NCI-H1436 (cell line): ENCODE measurements at places on chromosomes 16 and 17.

DNA sequence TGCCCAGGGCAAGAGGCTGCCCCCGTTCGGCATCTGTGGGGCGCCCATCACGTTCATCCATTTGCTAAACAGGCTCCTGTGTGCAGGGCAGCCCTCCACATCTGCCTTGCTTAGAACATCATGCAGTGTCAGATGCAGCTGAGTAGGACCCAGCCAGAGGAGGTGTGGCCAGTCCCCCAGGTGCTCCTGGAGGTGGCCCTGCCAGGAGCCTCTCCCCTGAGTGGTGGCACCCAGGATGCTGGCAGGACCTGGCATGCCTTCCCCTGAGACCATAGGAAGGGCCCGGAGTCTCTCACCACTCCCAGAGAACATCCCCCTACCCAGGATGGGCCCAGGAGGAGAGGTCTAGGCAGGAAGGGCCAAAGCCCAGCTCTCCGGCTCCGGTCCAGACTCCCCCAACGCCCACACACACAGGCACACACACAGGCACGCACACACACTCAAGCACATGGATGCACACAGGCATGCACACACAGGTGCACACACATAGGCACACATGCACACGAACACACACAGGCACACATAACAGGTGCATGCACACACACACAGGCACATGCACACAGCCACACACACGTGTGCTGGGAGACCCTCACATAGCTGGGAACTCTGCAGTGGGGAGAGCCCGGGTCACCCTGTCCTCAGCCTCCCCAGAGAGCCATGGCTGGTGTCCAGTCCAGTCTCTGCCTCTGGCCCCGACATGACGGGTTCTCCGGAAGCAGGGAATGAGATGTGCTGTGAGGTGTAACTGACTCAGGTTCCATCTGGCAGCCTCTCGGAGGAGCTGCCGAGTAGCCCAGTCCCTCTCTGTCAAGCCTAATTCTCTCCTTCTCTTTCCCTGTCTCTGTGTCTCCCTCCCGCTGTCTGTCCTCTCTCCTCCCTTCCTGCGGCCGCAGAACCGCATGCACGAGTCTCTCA, 74.6 kb downstream of the AMFR start:
- no peak for DNase-seq

GRCh38 chr16:31083556-31083955, 5.2 kb downstream of the PRSS53 start:
- no peak for DNase-seq

- no peak for DNase-seq
These were observed 1067.9 kb upstream of the EEF2KMT start for GRCh38 chr16:6165330-6165979.

DNA sequence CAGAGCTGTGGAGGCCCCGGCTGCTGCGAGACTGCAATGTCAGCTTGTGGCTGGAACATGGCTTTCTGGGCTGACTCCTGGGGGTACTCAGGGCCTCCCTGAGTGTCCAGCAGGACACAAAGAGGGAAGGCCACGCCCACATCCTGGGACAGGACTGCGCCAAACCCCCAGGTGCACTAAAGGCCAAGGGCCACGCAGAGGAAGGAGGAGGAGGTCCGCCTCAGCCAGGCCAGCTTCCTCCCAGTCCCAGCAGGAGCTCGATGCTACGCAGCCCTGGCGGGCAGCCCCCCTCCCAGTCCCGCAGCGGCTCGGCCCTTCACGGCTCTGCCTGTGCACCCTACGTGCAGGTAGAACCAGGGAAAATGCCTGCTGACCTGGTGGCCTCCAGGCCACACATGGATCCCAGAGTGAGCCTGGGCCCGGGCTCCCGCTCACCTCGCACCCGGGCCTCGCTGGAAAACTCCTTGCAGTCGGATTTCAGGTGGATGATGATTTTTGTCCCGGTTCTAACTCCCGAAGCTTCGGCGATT, 21.2 kb downstream of the DNASE1 start:
- no peak for DNase-seq

GRCh38 chr16:29892458-29892813, 6.9 kb downstream of the SEZ6L2 start:
- DNase-seq, result no peak

DNA sequence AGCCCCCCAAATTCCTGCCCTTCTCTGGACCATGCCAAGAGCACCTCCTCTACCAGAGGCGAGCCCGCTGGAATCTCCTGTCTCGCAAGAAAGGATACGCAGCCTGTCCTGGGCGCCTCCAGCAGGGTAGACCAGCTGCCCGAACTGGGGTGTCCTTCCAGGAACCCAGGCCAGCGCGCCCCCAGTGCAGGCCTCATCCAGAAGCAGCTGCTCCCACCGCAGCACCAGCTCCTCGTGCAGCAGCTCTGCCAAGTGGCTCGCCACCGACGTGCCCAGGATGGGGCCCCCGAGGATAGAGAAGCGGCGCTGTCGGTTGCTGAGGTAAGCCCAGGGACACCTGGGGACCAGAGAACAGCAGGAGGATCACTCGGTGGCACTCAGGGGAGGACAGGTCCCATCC, 4.8 kb downstream of the TAF1C start:
- DNase-seq, result no peak

- no peak for DNase-seq
These were observed 81.1 kb downstream of the ANKRD11 start for GRCh38 chr16:89409161-89409711.

GRCh38 chr16:28984091-28984490, 761 bp upstream of the LAT start:
- no peak for DNase-seq

- no peak for DNase-seq
These were observed 6.9 kb upstream of the C16orf78 start for GRCh38 chr16:49366669-49367068.

DNA sequence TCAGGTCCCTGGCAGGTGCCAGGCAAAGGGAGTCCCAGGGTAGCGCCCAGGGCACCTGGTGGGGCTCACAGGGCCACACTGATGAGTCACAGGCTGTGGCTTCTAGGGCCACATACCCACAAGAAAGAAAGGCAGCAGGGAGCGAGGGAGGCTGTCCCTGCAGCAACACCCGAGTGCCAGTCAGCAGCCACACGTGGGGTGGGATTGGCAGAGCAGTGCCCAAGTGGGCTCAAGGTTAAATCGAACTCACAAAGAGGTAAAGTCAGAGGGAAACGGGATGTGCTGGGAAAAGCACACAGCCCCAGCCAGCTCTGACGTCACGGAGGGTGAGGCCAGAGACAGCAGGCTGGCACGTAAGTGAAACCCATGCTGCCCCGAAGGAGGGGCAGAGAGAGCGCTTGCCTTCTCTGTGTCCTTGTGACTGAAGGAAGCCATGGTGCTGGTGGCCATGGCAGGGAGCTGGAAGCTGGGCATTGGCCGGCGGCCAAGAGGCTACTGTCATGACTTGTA, 33.8 kb downstream of the FA2H start:
- no peak for DNase-seq
